ENCODE measurements at places on chromosomes 7 and 10.
A peak's percentile ranks its signal among the peaks of the same experiment; 100 is the strongest.

DNA sequence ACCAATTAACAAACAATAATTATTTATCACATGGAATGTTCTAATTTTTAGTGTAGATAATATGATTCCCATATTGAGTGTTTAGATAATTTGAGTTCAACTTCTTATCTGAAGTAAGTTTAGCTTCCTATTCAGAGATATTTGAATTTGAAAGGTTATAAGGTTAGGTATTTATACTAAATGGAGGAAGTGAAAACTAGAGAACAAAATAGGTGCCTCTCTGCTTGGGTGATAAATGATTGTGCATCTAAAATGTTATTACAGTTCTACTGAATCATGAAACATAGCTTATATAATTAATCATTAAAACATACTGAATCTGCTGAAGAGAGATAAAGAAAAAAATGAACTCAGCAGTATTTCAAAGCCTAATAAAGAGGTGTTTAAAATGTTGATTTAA is 1174.3 kb downstream of the XPNPEP1 start:
- no peak for DNase-seq

- no peak for DNase-seq
Measured at GRCh38 chr10:117960345-117960935, 86.3 kb downstream of the RAB11FIP2 start.

DNA sequence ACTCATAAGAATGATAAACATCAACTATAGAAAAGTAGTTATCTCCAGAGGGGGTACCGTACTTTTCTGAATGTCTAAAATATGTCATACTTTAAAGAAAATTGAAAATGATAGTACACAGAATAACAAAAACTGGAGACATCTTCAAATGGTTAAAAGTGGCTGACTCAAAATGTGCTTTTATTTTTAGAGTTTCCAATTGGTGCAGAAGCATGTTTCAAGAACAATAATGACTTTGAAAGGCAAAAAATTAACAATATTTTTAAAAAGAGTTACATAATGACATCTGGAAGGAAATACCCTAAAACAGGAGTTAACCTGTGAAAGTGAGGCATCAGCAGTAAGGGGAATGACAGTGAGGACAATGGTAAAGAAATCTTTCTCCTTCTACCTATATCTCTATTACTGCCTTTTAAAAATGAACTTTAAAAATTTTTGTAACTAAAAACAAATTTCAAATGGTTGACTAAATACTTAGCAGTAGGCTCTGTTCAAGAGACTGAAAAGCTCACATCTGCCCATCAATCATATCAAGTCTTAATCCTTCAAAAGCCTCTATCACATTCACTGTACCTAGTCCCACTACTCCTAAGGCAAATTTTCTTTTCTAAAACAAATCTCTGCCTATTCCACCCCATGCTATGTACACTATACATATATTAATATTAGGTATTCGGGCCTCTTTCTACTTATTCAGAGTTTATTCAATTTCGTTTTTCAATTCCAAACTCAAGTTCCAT is 3.0 kb downstream of the ASZ1 start:
- no peak for DNase-seq

DNA sequence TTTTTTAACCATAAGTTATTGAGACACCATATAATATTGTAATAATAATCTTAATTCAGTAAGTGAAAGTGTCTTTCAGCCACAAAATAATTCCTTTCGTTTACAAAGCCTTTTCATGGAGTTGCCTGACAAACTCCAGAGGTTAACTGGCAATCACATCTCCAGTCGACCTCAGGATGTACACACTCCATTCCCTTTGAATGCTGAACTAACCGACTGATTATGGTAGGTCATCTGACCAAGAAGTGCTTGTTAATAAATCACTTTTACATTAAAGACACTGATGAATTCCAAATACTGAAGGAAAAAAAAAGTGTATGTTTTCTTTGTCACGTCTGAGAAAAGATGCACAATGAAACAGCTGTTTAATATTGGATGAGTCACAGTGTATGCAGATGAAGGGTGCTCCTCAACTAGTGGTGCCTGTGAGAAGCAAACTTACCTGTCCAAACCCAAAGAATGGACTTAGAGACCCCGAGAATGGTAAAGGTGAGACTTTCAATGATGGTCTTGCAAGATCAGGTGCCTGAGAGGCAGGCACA is 348.1 kb upstream of the VWC2 start:
- no peak for DNase-seq

DNA sequence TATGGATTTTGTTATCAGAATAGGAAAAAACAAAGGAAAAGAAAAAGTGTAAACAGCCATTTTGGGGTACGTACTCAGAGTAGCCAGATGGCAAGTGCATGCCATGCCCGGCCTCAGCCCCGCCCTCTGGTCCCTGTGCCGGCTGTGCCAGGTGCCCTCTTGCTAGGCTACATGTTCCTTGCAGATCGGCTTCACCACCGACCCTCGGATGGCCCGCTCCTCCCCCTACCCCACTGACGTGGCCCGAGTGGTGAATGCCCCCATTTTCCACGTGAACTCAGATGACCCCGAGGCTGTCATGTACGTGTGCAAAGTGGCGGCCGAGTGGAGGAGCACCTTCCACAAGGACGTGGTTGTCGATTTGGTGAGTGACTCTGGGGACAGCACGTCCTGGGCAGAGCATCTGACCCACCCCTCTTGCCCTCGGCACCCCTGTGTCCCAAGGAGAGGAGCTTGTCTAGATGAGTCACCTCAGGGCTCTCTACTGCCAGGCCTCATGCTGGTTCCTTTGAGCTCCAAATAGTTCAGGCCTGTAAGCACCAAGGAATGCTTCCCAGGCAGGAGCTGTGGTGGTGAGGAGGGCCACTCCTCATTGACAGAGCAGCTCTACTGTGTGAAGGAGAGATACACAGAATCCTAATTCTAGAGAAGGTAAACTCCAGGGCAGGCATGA is 54.9 kb upstream of the ZMIZ2 start:
- no peak for DNase-seq

GRCh38 chr7:128427289-128427891 is 17.6 kb upstream of the IMPDH1 start:
- DNase-seq = peak; percentile 74

DNA sequence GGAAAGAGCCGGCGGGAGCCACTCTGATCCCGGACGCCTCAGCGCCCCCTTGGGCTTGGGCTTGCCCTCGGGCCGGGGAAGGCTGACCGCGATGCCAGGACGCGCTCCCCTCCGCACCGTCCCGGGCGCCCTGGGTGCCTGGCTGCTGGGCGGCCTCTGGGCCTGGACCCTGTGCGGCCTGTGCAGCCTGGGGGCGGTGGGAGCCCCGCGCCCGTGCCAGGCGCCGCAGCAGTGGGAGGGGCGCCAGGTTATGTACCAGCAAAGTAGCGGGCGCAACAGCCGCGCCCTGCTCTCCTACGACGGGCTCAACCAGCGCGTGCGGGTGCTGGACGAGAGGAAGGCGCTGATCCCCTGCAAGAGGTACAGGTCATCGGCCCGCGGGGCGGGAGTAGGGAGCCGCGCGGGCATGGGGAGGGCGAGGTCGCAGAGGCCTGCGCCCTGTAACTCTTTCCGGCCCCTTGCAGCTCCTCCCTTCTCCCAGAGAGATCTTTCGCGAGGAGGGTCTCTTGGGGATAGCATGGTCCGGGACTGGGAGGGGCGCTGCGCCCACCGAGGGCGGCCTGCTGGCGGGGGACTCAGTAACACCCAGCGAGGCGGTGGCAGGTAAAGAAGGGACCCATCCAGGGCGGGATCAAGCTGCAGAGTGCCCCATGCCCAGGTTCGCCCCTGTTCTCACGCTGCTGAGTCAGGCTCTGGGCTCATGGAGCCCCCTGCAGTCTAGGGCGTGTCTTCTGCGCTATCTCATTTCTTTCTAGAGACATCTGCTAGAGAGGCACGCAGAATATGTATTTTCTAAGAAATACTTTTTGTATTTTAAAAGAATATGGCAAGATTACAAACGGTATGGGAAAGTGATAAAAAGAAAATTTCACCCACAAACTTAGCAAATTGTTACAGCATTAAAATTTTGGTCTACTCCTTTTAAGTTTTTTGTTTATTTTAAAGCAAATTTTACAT is 687 bp downstream of the EPDR1 start:
- peak; percentile 80 for DNase-seq

DNA sequence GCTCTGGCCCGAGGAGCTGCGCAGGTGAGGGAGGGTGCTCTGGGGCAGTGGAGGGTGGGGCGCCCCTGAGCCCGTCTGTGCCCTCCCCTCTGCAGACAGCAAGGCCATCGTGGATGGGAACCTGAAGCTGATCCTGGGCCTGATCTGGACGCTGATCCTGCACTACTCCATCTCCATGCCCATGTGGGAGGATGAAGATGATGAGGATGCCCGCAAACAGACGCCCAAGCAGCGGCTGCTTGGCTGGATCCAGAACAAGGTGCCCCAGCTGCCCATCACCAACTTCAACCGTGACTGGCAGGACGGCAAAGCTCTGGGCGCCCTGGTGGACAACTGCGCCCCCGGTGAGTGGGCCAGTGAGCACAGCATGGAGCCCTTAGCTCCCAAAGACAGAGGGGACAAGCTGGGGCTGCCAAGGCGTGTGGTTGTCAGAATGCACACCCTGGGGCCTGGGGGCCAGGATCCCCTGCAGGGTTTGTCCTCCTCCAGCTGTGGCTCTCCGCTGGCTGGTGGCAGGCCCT is 5.1 kb downstream of the FLNC start:
- no peak for DNase-seq

DNA sequence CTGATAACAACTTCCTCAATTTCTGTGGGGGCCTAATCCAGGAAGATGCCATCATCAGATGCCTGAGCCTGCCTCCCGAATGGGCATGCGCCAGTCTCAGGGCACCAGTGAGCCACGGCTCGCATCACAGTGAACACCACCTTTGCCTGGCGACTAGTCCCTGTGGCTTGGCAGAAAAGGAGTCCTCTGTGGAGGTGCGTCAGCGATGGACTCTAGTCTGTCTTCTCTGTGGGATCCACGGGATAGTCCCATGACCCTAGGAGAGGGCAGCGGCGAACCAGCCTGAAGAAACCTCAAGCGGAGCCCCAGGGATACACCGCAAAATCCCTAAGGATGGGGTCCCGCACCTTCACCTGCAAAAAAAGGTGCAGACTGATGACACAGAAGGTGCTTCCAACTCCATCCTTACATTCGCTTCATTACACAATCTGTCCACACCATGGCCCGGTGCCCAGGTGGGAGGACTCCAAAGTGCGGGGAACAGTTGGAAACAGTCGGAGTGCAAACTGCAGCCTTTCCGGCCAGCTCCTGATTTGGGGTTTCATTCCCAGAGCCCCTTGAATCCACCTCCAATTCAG is 35.1 kb upstream of the ZNF273 start:
- DNase-seq = no peak

DNA sequence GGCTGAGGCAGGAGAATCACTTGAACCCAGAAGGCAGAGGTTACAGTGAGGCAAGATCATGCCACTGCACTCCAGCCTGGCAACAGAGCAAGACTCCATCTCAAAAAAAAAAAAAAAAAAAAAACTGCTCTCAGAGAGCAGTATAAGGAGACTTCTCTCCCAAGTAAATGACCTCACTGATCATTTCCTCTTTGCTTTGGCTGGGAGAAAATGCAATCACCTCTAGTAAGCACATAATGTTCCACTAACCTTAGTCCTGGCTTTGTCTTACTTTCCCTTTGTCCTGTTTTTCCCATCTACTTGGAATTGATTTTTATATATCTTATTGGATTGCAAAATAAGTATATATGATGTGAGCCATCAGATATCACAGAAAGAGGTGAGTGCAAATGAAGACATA is 2.5 kb downstream of the SLC25A13 start:
- DNase-seq = peak; percentile 38

- DNase-seq = no peak
Measured at GRCh38 chr10:71272056-71272771, 46.8 kb upstream of the SLC29A3 start.

GRCh38 chr7:25009257-25009656 is 29.3 kb upstream of the OSBPL3 start:
- DNase-seq = no peak

Data from OCI-M1 (cell line).